ENCODE measurements at places on chromosomes 5 and 9. TPM values are rescaled to one million over a fixed set of nuclear protein-coding genes. Genes with fewer than 3 reads are reported as not detected.

GRCh38 chr9:21831841-21832509 lies 29.5 kb downstream of the MTAP start:
- H3K4me1 ChIP-seq: peaks cover 29% of the 10 kb centered on the region
- H3K27me3 ChIP-seq: no peaks in the 10 kb centered on the region
- peak; percentile 51 for DNase-seq
- H3K27ac ChIP-seq: peak overlapping the region; percentile 75
- H3K36me3 ChIP-seq: peaks cover 24% of the 10 kb centered on the region
- H3K4me3 ChIP-seq: no peak overlapping the region

Gene CBY3
- 0.13 TPM for polyA plus RNA-seq

- H3K36me3 ChIP-seq: no peaks in the 10 kb centered on the region
- no peak overlapping the region for H3K4me3 ChIP-seq
- no peaks in the 10 kb centered on the region for H3K4me1 ChIP-seq
- DNase-seq: no peak
- H3K27me3 ChIP-seq: no peaks in the 10 kb centered on the region
- no peak overlapping the region for H3K27ac ChIP-seq
These were observed 620.5 kb upstream of the SEMA6A start for GRCh38 chr5:117195076-117195475.

- H3K4me3 ChIP-seq: no peak overlapping the region
- DNase-seq: no peak
- H3K27ac ChIP-seq: no peak overlapping the region
- no peaks in the 10 kb centered on the region for H3K4me1 ChIP-seq
- H3K36me3 ChIP-seq: no peaks in the 10 kb centered on the region
These were observed 195.3 kb downstream of the SEMA6A start for GRCh38 chr5:116379306-116379705.

GRCh38 chr9:35385042-35385441 lies 104.9 kb upstream of the RUSC2 start:
- H3K4me3 ChIP-seq: no peak overlapping the region
- H3K4me1 ChIP-seq: no peaks in the 10 kb centered on the region
- H3K36me3 ChIP-seq: no peaks in the 10 kb centered on the region
- DNase-seq: no peak
- no peak overlapping the region for H3K27ac ChIP-seq

Gene NIM1K
- 0.13 TPM for polyA plus RNA-seq

DNA sequence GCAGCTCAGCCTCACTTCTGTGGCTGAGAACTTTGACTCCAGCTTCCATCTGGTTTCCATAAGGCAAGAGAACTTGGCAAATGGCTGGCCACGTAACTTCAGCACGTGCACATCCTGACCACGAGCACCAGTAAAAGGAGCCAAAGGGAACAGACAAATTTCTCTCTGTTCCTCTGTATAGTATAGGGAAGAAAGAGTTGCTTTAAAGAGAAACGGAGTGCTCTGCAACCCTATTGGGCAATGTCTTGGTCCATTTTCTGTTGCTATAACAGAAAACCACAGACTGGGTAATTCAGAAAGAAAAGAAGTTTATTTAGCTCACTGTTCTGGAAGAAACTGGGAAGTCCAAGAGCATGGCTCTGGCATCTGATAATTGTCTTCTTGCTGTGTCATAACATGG lies 558.7 kb downstream of the ACTL7B start:
- H3K4me3 ChIP-seq: no peak overlapping the region
- no peak overlapping the region for H3K27ac ChIP-seq
- H3K27me3 ChIP-seq: no peaks in the 10 kb centered on the region
- H3K36me3 ChIP-seq: no peaks in the 10 kb centered on the region
- H3K4me1 ChIP-seq: no peaks in the 10 kb centered on the region

- H3K4me1 ChIP-seq: no peaks in the 10 kb centered on the region
- DNase-seq: no peak
- H3K36me3 ChIP-seq: no peaks in the 10 kb centered on the region
- no peak overlapping the region for H3K4me3 ChIP-seq
- no peak overlapping the region for H3K27ac ChIP-seq
These were observed 452.9 kb downstream of the CSNK1G3 start for GRCh38 chr5:123964884-123965283.

Gene EQTN
- polyA plus RNA-seq: 1.3 TPM

- H3K4me1 ChIP-seq: no peaks in the 10 kb centered on the region
- H3K27me3 ChIP-seq: no peaks in the 10 kb centered on the region
- no peak for DNase-seq
These were observed 128.7 kb downstream of the ENTREP1 start for GRCh38 chr9:69453746-69454145.

Data from B cell (primary cell).